GM20000 (cell line): ENCODE measurements at places on chromosomes 4 and X.

- DNase-seq: no peak
These were observed 101.5 kb downstream of the AKAP4 start for GRCh38 chrX:50099331-50099730.

GRCh38 chrX:53354669-53355068 lies 67.8 kb downstream of the SMC1A start:
- no peak for DNase-seq

GRCh38 chrX:70452143-70452733 lies 7.6 kb downstream of the DLG3 start:
- peak; percentile 74 for DNase-seq

- DNase-seq: no peak
These were observed 323.2 kb downstream of the IL1RAPL1 start for GRCh38 chrX:28910487-28910886.

- DNase-seq: no peak
These were observed 17.8 kb upstream of the SPRY1 start for GRCh38 chr4:123378794-123379193.

- DNase-seq: no peak
These were observed 38.6 kb upstream of the MSMO1 start for GRCh38 chr4:165288639-165289422.

DNA sequence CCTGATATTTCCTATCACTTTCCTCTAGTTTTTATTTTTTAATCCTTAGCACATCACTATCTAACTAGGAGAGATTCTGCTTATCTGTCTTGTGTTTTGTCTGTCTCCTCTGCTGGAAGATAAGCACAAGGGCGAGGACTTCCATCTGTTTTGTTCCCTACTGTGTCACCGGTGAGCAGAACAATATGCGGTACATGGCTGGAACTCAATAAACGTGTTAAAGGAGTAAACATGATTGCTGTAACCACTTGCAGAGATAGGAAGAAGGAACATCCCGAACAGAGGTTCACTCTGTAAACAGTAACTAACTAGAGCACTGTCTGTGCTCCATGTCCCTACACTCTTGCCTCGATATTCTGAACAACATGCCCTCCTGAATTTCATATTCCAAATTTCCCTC lies 5.2 kb downstream of the HS3ST1 start:
- no peak for DNase-seq
